Activated T-cell treated with anti-CD3 and anti-CD28 coated beads, Interleukin-2, amount 50 U/mL, for 4 hours (primary cell): ENCODE measurements at places on chromosomes 1 and 21.

DNA sequence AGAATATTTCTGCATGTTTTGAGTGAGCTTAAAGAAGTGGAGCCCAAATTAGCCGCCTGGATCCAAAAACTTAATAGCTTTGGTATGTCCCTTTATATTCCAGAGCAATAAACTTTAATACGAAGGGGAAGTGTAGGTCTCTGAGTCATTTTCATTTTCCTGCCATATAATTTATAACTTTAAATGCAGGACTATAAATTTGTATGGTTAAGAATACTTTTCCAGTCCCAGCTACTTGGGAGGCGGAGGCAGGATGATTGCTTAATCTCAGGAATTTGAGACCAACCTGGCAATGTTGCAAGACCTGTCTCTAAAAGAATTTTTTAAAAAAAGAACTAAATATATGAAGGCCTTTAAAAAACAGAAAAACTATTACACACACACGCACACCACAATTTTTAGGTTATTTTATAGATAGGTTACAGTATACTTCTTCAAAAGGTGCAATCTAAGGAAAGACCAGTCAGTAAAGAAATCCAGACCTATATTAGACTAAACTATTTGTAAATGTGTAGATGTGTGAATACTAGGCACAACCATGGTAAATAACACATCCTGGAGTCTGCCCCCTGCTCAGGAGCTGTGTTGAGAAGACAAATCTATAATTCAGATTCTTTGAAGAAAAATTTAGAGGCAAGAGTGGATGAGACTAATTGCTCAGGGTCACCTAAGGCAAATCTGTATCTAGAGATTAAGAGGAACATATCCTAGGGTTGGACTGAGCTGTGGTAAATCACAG lies 80.3 kb downstream of the TTC3 start:
- no peak for DNase-seq

DNA sequence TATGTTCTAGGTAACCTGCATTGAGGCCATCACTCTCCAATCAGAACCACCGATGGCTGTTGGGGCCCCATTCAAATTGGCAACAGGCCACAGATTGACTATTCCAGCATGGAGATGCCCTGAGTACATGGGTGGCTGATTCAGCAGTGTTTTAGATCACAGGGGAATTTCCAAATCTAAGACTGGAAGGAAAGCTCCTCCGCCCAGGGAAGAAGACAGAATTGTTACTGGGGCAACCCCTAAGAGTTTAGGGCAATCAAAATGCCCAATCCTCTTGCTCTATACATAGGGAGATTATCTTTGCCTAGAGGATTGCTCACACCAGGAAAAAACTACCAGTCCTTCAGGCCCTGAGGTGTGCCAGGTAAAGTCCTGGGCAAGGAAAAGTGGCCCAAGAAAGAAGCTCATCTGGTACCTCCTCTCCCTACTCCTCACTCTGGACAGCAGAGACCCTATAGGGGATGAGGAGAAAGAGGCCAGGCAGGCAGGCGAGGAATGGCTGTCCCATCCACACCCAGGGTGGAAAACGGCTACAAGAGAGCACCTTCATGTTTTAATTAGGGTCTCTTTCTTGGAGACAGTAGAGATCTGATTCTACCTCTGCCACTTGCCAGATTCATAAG lies 5.8 kb downstream of the S100A8 start:
- DNase-seq = no peak

DNA sequence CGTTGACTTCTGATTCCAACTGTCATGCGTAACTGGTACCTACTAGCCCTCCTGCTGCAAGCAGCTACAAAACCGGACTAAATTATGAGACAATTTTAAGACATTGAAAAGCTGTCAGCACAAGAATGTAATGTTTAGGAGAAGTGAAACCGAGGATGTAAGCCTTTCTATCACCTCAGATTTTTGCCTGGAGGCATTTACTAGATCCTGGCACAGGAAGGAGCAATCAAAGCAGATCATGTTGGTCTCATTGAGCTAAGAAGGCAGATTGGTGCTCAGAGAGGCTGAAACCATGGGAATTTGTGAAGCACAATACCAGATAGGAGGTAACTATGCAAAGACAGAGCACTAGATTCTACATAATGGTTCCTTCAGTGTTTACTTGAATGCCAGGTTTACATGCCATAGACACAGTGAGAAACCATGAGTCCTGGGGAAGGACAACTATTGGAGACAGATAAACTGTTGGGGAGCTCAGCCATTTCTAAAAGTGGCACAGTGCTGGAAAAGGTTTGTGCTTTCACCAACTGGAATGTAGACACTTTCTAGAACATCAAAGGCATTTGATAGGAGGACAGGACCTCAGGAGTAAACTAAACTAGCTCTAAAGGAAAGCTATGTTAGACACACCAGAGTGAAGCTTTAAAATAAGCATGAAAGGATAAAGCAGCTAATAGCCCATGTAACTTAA lies 179.4 kb downstream of the LYPLAL1 start:
- no peak for DNase-seq

DNA sequence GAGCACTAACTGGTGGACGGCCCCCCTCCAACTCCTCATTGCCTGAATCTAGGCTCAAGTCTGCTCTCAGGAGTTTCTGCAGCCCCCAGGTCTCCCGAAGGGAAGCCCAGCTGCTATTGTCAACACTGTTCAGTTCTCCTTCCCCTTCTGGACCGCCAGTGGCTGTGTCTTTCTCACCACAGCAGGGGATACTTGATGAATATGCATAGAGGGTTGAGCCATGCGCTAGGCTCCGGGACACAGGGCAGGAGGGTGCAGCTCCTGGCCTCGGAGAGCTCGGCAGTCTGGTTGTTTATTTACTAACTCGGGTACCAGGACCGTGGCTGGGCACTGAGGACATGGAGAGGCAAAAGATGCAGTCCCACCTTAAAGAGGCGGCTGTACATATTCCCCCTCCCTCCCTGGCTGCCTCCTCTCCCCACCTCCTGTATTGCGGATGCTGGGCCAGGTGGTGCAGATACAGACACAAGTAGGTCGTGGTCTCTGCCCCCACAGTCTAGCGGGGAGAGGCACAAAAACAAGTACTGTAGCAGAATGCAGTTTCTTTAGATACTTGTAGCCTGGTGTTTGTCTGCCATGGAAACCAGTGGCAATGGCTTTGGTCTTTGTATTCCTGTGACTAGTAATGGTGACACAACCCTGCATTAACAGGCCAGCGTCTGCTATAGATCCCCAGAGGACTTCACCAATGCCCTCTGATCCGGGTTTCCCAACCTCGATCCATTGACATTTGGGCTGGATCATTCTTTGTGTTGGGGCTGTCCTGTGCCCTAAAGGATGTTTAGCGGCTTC lies 26.2 kb downstream of the ARHGEF10L start:
- no peak for DNase-seq

- no peak for DNase-seq
Measured at GRCh38 chr1:179968994-179969919, 14.6 kb downstream of the CEP350 start.

GRCh38 chr1:209491897-209492296 lies 91.6 kb upstream of the CAMK1G start:
- no peak for DNase-seq

GRCh38 chr1:38656726-38657125 lies 202.8 kb downstream of the RRAGC start:
- no peak for DNase-seq

DNA sequence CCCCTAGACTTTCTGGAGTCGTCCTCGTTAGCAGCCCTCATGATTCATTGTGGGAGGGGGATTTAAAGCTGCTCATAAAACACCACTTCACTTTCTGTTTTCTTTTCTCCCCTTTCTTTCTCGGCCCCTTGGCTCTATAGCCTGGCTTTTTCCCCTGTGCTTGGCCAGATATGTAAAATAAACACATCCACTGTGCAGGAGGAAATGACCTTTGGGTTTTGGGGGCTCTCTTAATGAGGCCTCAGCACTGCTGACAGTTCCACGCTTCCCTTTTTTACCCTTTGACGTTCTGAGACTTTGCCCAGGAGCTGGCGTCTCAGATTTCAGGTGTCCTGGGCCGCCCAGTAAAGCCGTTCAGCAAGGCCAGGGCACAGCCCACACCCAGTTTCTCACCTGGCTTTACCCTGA lies 65.7 kb downstream of the RUNX3 start:
- DNase-seq = no peak

- DNase-seq = no peak
Measured at GRCh38 chr21:46068516-46069079, 29.3 kb upstream of the COL6A2 start.

DNA sequence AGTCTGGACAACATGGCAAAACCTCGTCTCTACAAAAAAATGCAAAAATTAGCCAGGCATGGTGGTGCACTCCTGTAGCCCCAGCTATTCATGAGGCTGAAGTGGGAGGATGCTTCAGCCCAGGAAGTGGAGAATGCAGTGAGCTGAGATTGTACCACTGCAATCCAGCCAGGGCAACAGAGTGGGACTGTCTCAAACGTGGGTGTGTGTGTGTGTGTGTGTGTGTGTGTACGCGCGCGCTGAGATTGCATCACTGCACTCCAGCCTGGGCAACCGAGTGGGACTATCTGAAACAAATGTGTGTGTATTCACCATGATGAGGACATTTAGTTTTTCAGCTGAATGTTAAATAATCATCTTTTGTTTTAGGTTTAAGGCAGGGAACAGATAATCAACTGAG lies 21.1 kb downstream of the USP1 start:
- no peak for DNase-seq

GRCh38 chr1:113654883-113655282 lies 104.4 kb downstream of the PHTF1 start:
- no peak for DNase-seq

DNA sequence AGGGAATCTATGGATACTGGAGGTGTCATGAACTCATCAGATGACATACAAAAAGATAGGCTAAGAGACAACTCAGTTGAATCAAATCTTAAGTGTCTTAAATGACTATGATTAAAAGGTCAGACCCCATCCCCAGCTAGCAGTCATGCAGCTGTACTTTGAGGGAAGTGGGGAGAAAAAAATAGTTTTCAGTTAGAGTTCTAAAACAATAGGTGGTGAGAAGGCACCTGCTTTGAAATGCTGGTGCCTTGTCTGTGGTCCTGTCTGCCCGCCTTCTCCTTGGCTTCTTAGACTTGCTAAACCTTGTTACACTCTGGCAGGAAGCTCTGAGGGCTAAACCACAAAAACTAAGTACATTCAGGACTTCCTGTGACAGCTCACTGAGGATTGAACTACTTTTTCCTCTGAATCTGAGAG lies 15.3 kb downstream of the CD2 start:
- peak; percentile 62 for DNase-seq

GRCh38 chr1:54872036-54872331 lies 15.0 kb downstream of the DHCR24 start:
- no peak for DNase-seq

GRCh38 chr1:196466166-196466565 lies 142.1 kb downstream of the KCNT2 start:
- no peak for DNase-seq

DNA sequence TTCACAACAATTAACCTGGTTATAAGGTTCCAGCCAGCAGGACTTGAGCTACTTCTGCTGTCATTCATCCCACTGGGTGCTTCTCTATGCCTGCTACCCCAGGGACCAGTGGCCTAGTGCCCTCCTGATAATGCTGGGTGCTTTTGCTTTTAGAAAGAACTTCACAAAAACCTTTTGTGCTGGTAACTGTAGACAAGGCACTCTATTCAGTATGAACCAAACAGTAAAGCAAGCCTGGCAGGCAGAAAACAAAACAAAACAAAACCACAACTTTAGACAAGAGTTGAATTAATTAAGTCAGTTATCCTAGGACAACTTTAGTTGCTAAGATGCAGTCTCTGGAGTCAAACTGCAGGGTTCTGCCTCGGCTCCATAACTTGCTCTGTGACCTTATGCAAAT lies 61.9 kb upstream of the ADGRL2 start:
- DNase-seq = no peak

DNA sequence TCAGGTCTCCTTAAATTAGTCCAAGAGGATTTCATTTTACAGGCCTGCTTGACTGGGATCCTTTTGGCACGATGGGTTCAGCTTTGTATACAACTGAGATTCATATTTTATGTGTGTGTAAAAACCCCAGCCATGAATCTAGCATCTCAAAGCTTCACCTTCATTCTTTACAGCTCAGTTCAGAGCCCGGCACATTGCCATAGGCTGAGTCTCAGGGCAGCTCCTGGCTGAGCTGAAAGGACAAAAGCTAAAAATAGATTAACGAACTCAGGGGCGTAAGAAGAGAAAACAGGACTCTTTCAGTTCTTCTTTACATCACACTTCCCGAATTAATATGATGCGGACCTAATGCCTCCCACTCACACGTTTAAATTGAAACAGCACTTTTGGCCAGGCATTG lies 262.8 kb upstream of the PBX1 start:
- DNase-seq = no peak

GRCh38 chr1:9890224-9890731 lies 19.8 kb downstream of the CTNNBIP1 start:
- no peak for DNase-seq

DNA sequence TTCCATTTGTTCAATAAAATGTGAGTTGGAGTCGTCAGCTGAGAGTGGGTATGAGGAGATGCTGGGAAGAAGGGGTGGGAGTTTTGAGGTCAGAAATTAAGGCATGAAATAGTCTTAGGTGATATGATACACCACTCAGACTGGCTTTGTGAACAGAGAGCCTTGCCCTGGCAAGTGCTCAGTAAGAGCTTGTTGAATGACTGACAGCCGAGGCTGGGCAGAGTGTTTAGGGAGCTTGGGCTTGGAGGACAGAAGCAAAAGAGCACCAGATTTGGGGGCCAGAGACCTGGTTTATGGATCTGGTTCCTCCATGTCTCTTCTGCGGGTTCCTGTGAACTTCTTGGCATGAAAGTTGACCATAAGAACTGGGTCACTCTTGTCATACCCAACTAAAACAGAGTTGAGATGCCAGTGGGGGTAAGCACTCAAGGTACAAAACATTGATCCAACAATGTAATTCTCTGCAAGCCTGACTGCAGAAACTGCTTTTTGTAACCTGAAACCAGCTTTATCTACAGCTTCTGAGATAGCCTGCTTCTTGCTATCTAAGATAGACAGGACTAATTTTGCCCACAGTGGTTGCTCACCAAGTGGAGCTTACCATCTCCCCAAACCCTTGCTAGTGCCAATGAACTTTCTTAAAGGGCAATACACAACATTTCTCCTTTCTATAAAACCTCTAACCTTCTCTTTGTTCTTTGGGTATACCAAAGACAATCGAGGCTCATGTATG lies 126.4 kb downstream of the TENT5C start:
- DNase-seq = no peak

DNA sequence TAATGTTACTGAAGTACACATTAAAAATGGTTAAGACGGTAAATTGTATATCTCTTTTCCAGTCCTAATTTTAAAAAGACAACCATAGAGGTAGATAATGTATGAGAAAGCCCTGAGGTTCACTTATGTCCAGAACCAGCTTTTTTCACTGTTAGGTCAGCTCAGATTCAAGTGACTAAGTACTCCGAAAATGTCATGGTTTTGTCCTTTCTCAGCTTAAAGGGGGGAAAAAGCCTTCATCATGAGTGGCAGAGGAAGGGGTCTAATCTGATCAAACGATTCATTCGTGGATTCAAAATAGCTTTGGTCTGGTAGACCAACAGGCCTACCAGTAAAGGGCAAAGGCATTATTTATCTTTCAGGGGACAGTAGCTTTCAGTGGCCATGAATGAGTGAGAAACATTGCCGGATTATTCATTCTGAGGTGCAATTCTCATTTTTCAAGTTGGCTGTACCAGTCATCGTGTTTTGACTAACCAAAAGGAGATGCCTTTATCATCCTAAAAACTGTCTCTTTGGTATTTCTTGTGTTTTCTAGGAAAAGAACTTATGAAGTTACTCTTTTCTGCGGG lies 208.4 kb downstream of the HHIPL2 start:
- DNase-seq = no peak
